CD4-positive, alpha-beta T cell treated with Interleukin-12 subunit alpha and Interleukin-12 subunit beta, for 1 hour (primary cell): ENCODE measurements at places on chromosomes 11 and 22.

DNA sequence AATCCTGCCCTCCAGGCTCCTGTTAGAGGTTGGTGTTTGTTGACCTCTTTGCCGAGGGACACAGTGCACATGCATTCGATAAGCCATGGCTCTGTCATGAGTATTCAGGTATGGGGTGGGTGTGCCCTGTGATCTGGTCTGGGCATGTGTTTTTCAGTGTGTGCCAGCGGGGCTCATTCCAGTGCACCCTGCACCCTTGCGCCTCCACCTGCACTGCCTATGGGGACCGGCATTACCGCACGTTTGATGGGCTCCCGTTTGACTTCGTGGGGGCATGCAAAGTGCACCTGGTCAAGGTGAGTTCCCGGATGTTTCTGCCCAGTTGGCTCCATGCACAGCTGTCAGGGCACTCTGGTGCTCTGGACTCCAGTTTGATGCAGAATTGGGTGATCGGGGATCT lies 44.2 kb downstream of the OTOG start:
- DNase-seq: no peak

DNA sequence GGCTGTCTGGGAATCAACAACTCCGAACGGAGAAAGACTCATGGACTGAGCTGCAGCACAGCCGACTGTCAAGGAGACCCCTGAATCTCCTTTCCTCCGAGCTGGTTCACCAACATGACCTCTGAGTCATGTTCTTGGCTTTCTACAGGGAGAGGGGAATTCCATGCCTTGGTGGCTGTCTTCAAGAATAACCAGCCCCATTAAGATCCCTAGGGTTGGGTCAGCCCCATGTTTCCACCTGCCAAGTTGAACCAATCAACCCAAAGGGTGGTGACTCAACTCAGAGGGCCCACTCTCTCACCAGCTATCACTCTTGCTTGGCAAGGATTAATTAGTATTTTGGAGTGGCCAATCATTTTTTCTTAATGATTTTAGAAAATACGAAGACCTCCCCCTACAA lies 28.3 kb upstream of the IGSF22 start:
- no peak for DNase-seq

DNA sequence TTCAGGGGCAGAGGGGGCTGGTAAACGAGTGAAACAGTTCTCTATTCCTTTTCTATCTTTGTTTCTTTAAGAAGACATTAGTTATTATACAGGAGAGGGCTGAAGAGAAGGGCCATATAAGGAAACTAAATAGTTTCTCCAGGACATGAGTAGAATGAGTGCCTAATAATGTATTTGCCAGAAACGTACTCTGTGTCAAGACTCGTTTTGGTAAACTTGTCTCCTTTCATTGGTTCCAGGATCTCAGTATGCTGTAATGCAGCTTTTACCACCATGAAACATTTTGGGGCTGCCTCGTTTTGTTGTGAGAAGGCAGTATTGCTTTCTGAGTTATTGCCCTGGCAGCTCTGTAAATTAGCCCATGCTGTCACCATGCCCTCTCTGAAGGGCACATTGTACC lies 51.7 kb downstream of the POLD3 start:
- DNase-seq: no peak

GRCh38 chr11:75504501-75504900 lies 21.2 kb downstream of the GDPD5 start:
- DNase-seq: no peak

DNA sequence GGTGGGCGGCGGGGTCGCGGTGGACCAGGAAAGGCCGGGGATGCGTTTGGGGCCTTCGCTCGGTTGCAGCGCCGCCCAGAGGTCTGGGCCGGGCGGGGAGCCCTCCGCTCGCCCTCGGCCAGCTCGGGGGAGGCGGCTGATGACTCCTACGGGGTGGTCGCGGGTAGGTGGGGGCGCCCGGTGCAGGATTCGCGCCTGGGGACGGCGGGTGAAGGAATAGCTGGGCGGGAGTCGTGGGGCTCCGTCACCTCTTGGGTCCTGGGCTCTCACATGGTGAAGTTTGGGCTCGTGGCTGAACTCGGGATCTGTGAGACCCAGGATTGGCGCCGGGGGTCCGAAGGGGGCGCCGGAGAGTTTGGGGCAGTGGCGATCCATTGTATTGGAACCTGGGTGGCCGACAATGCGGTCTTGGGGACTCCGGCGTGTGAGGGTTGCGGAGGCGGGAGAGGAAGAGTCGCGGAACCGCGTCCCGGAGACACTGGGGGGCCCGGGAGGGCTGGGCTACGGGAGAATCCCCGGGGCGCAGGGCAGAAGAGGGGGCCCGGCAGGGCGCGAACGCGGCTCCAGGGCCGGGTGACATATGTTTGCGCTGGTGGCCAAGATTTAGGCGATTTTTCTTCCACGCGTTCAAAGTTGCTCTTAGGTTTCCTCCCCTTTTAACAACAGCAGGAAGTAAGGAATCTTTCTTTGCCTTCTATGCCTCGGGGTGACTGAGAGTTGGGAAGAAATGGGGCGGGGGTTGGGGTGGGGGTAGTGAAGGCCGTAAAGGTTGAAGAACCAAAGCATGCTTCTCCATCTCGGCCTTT lies 935 bp downstream of the QSER1 start:
- DNase-seq: peak; percentile 54

DNA sequence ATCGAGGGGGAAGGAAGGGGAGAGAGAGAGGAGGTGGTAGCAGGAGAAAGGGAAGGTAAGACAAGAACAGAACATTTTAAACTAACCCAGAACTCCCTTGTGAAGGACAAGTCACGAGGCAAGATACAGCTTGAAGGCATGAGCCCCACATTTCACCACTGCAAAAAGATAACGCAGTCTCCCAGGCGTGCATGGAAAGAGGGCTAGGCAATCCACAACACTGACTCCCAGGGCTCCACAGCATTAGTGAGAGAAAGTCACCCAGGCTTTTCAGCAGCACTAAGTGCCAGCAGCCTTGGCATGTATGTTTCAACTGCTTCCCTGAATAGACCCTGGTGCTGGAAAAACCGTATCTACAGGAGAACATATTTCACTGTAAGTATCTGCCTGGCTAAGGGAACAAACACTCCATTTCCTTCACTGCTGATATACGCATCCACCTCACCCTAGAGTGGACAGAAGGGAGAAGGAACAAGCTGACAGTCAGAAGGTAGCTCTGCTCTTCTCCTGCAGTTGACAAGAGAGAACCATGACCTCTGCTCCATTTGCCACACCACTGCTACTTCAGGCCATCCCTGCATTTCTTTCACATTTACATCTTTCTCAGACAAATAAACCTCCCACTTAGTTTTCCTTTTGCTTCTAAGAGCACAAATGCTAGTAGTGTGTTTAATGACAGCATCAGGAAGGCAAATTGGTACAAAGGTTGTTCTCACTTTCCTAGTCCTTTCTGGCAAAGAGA lies 87.9 kb downstream of the AMBRA1 start:
- no peak for DNase-seq

DNA sequence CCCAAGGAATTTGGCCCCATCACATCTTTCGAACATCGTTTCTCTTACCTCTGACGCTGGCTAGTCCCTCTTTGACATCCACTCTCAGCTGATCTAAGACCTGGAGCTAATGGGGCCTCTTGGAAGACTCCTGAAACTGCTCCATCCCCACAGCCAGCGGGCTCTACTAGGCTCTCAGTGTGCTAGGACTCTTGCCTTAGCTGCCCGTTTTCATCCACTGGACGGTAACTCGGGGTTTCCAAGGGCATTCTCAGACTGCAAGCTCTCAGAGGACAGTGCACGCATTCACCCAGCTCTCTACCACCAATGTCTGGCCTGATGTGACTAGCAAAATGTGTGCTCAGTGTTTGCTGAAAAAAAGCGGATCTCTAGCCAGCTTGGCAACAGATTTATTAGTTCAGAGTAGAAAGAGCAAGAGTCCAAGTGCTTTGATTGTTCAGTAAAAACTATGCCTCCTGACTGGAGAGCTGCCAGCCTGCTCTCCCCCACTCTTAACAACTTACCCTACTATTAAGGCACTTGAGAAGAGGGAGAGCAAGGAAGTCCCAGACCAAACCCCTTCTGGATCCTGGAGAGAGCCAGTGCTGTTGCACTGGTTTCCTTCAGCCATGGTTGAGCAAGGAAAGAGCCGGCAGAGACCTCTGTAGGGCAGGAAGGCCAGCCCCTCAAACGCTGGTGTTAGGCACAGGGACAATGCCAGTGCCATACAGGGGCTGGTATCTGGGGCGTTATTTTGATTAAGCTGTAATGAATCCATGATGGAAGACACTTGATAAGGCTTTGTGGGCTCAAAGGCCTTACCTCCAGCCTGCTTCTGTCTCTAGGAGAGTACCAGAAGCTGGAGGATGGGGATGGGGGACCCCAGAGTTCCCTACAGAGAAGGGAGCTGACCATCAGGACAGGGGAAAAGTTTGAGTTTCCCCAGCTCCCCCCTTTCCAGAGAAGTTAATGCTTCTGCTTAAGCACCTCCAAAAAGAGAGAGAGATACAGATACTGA lies 9.2 kb downstream of the RELA start:
- DNase-seq: no peak

GRCh38 chr22:35375031-35375430 lies 5.9 kb upstream of the HMOX1 start:
- DNase-seq: no peak

GRCh38 chr11:117841551-117842031 lies 17.0 kb upstream of the FXYD2 start:
- no peak for DNase-seq

DNA sequence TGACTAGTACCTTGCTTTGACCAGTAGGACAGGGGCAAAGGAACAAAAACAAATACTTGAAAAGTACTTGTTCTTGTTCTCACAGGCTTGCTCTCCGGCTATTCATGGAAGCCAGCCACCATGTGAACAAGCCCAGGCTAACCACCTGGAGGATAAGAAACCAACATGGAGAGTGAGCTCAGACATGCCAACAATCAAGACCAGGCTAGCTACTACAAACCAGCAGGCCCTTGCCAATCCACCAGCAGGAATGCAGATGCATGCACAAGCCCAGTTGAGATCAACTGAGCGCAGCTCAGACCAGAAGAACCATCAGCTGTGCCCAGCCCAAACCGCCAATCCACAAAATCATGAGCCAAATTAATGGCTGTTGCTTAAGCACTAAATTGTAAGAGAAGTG lies 180.1 kb upstream of the ISX start:
- DNase-seq: no peak

DNA sequence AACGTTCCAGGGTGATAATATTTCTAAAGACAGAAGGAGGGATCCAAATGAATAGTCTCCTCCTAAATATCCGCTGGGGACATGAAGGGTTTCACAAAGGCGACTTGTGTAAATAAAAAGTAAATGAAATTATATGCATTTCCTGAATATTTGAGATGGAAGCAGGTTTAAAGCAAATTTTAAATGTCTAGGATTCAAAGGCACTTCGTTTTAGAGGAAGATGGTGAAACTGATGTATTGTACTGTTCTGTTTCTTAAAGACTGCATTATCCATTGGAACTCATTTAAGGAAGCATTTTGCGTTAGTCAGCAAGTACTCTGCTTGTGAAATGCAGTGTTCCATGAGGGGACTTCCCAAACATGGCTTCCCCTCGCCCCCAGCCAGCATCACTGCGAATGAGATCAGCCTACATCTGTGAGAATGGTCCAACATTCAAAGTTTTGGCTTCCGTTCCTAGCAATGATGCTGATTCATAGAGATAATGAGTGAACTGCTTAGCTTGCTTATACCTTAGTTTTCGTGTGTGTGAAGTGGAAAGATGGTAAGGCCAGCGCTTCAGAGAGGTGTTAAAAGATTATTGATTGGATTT lies 1.5 kb downstream of the RAB39A start:
- DNase-seq: no peak

DNA sequence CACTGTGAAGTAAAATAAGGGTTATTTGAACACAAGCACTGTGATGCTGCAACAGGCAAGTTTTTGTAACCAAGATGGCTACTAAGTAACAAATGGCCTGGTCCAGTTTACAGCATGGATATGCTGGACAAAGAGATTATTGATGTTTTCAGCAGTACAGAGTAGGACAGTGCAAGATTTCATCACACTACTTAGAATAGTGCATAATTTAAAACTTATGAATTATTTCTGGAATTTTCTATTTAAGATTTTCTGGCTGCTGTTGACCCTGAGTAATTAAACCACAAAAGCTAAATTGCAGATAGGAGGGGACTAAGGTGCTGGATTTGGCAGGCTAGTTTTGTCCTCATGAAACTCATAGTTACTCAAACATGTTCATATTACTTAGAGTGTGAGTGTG lies 33.1 kb downstream of the CEP295 start:
- no peak for DNase-seq

GRCh38 chr11:69588270-69588669 lies 52.7 kb upstream of the CCND1 start:
- DNase-seq: no peak

GRCh38 chr11:112303616-112304015 lies 43.0 kb upstream of the PLET1 start:
- DNase-seq: no peak

DNA sequence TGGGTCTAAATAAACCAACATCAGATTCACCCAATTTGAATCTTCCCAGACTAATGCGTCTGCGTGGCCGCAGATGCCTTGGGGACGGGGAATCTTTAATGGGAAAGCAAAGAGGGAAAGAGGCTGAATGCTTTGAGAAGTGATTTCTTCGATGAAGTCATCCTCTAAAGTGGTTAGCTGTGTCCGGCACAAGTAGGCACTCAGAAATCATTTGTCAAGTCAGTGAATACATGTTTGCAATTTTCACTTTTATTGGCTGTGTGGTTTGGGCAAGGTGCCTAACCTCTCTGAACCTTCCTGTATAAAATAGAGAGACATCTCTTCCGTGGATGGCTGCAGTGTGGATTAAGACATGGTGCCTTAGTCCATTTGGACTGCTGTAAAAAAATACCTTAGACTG lies 19.7 kb upstream of the IFT27 start:
- no peak for DNase-seq

- no peak for DNase-seq
These were observed 49.3 kb downstream of the TSPAN18 start for GRCh38 chr11:44775985-44776446.

- DNase-seq: no peak
These were observed 43.1 kb upstream of the MYH9 start for GRCh38 chr22:36430863-36431262.

DNA sequence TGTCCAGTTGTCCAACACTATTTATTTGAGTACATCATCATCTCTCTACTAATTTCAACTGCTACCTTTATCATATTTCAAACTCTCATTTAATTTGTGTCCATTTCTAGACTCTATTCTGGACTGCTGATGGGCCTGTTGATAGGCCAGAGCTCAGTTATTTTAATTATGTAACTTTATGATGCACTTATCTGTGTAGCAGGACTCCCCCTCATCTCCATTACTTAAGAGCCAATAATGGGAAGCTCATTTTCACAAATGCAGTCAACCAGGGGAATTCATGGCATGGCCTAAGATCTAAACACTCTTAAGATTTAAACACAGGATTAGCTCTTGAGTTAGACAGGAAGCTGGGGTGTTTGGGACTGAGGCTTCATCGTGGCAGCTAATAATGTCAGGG lies 21.4 kb downstream of the KCNQ1OT1 start:
- no peak for DNase-seq

GRCh38 chr11:47924184-47924691 lies 56.1 kb upstream of the PTPRJ start:
- no peak for DNase-seq

DNA sequence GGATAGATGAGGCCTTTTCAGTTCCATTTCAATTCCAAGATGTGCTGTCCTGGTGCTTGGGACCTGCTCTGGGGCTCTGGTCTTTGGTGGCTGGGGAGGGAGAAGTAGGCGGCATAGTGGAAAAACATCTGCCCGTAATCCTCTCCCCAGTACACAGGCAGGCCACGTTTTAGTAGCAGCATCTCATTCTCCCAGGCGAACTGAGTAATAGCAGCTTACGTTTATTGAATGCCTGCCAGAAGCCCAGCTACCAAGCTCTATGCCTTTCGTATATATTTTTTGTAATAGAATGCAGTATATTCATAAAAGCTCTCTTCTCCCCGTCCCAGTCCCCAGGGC lies 11.4 kb downstream of the ACO2 start:
- DNase-seq: no peak

- no peak for DNase-seq
These were observed 2.4 kb downstream of the CCS start for GRCh38 chr11:66595245-66595904.
